ENCODE measurements at places on chromosomes 7 and 10.

- no peak for DNase-seq
Measured at GRCh38 chr7:42099470-42100155, 137.4 kb downstream of the GLI3 start.

DNA sequence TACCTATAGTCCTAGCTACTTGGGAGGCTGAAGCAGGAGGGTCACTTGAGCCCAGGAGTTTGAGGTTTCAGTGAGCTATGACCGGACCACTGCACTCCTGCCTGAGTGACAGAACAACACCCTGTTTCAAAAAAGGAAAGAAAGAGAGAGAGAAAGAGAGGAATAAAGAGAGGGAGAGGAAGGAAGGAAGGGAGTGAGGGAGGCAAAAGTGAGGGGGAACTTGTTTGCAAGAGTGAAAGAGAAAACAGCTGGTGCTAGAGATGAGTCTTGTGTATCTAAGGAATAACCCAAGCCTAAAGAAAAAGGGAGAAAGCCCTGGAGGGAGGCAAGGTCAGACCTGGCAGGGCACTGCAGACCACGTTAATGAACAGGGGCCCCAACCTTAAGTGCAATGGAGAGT lies 4.8 kb upstream of the NT5C2 start:
- DNase-seq: no peak

GRCh38 chr10:44995914-44996669 lies 4.6 kb upstream of the ZNF22 start:
- peak; percentile 95 for DNase-seq

DNA sequence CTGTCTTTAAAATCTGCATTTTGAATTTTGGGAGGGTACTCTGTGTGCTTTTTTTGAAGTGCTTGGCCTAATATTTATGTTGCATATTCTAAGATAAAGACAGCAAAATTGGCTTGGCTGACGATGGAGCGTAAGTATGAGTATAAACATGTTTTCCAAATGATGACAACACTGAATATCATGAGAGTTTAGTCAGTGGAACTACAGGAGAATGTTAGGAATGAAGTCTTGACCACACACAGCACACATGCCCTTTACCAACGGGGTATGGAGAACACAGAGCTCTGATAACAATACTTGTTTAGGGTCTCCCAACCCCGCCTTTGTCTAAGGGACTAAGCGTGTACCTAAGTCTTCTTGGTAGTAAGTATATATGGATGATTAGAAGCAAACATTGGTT lies 253.9 kb upstream of the FZD8 start:
- DNase-seq: no peak

DNA sequence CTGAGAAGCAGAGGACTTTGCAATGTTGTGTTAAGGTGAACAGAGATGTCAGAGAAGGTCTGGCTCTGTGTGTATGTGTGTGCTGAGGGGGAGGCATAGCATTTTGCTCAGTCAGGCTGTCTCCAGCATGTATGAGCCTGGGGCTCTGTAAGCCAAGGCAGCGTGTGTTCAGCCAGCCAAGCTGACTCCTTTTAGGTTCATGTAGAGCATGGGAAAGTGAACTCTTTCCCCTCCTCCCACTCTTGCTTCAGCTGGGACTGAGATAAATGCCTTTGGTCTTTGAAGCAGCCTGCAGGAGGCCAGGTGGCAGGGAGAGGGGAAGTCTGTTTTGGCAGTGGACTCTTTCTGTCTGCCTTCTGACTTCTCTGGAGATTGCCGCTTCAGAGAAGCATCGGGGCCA lies 3.8 kb downstream of the SFXN2 start:
- DNase-seq: no peak

- DNase-seq: no peak
Measured at GRCh38 chr7:80902716-80903308, 16.0 kb downstream of the SEMA3C start.

GRCh38 chr7:108839076-108839475 lies 269.4 kb downstream of the DNAJB9 start:
- DNase-seq: no peak

- no peak for DNase-seq
Measured at GRCh38 chr7:99380823-99381663, 6.5 kb downstream of the ARPC1B start.

DNA sequence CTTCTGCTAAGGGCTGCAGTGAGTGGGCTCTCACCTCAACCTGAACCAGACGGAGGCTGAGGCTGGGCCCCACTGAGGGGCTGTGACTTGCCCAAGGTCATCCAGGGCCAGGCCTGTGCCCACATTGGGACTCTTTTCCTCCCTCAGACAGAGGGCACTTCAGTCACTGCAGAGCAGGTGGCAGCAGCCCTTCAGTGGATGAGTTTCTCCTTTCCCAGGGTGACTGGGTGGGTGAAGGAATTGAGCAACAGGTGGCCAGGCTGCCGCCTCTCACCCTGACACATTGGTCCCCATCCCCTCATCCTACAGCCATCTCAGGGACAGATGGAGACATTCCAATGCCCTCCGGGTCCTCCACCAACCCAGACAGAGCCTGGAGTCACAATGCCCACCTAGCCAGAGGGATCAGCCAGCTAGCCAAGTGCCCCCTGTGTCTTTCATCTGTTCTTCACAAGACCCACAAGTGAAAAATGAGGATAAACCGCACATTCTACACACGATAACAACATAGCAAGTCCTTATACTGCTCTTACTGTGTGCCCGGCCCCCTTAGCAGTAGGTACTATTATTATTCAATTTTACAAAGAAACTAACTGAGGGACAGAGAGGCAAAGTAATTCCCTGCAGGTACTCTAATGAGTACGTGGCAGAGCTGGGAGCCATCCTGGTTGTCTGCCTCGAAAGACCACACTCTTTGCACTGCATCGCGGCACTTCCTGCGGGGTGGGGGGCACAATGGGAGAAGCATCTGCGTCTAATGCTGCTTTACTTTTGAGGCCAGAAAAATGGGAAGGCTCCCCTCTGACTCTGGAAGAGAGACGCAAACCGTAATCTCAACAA lies 1.7 kb upstream of the SLC18A3 start:
- no peak for DNase-seq

GRCh38 chr10:4984971-4985594 lies 18.6 kb downstream of the AKR1C2 start:
- DNase-seq: no peak

- no peak for DNase-seq
Measured at GRCh38 chr10:132109341-132110110, 43.8 kb downstream of the JAKMIP3 start.

DNA sequence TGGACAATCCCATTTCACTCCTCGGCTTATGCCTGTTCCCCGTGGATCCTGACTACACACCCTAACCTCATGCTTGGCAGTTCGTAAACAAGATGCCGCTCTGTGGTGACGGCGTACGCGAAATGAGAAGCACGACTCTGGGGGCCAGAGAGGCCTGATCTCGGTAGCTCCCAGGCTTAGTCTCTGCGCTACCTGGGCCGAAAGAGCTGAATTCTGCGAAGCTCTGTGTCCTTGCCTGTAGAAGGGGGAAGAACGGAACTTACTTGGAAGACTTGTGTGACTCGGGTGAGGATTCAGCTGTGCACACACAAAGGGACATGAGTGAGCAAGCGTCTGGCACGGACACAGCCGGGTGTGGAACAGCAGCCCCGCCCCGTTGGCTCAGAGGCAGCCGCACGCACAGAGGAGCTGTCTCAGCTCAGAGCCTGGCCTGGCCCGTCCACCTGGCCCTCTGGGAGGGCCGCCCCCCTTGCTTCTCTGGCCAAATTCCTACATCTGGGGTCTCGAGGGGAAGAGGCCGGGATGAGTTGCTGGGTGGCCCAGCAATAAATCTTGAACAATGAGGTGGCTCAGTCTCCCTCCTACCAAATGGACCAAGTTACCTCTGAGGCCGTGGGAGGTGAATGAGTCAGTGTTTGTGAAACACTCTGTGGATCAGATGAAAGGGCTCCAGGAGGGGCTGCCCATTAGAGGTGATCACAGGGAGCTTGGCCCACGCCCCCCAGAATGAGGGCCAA lies 83.8 kb downstream of the PDGFA start:
- no peak for DNase-seq

GRCh38 chr7:127818306-127818705 lies 166.3 kb downstream of the SND1 start:
- DNase-seq: no peak

DNA sequence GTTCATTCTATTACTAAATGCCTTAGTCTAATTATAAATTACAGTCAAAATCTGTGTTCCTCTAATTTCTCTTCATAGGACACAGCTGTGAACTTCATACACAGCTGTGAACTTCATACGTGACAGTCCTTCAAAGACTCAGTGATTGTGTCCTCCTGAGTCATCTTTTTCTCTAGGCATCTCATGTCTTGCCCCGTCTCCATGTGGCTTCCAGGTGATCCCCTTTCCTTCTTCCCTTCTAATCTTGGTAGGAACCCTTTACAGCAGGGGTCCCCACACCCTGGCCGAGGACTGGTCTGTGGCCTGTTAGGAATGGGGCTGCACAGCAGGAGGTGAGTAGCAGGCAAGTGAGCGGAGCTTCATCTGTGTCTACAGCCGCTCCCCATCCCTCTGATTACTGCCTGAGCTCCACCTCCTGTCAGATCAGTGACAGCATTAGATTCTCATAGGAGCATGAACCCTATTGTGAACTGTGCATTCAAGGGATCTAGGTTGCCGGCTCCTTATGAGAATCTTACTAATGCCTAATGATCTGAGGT lies 14.0 kb upstream of the EIF5AL1 start:
- no peak for DNase-seq

Measured in brain pericyte (primary cell).